ENCODE measurements at places on chromosomes 5 and 9.

GRCh38 chr5:116329503-116329902 is 244.7 kb downstream of the COMMD10 start:
- H3K4me3 ChIP-seq: no peak overlapping the region
- no peaks in the 10 kb centered on the region for H3K27me3 ChIP-seq
- H3K27ac ChIP-seq: no peak overlapping the region
- H3K36me3 ChIP-seq: peaks cover 18% of the 10 kb centered on the region
- DNase-seq: no peak

- no peak overlapping the region for H3K4me3 ChIP-seq
- peaks cover 40% of the 10 kb centered on the region for H3K36me3 ChIP-seq
- H3K4me1 ChIP-seq: peaks cover 16% of the 10 kb centered on the region
- no peak for DNase-seq
- no peaks in the 10 kb centered on the region for H3K27me3 ChIP-seq
- no peak overlapping the region for H3K27ac ChIP-seq
Measured at GRCh38 chr5:14699807-14700400, 35.4 kb downstream of the OTULIN start.

- peak; percentile 67 for DNase-seq
- no peaks in the 10 kb centered on the region for H3K27me3 ChIP-seq
- H3K4me1 ChIP-seq: peaks cover 6% of the 10 kb centered on the region
- peak overlapping the region; percentile 71 for H3K27ac ChIP-seq
Measured at GRCh38 chr9:99752417-99753109, 69.1 kb upstream of the NR4A3 start.

- H3K27ac ChIP-seq: no peak overlapping the region
- peaks cover 29% of the 10 kb centered on the region for H3K4me1 ChIP-seq
- H3K36me3 ChIP-seq: no peaks in the 10 kb centered on the region
- H3K4me3 ChIP-seq: no peak overlapping the region
- peak; percentile 83 for DNase-seq
Measured at GRCh38 chr5:158976035-158976434, 123.7 kb downstream of the EBF1 start.

DNA sequence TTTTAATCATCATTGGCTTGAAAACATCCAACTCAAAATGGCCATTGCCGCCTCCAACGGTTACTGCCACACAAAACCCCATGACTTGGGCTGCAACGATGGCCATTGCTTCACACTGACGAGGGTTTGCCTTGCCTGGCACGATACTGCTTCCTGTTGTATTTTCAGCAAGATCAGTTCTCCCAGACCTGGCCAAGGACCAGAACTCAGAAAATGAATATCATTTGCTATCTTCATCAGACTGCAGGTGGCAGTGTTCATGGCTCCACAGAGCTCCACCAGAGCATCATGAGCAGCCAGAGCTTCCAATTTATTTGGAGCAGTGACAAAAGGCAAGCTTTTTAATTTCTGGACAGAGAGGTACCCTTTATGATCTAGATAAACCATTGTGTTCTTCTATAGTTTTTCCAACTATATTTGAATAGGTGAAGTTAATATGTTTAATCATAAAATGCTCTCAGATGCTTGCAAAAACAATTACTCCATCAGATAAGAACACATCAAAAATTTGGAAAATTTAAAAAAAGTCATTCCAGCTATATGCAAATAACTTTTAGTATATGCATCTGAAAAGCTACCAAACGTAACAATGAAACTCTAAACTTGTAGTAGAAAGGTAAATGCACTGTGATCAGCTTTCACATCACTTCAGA is 10.4 kb downstream of the AMACR start:
- H3K36me3 ChIP-seq: peaks cover 31% of the 10 kb centered on the region
- H3K27ac ChIP-seq: peak overlapping the region; percentile 24
- no peak overlapping the region for H3K4me3 ChIP-seq

GRCh38 chr5:26681861-26682260 is 356.5 kb downstream of the CDH9 start:
- no peaks in the 10 kb centered on the region for H3K36me3 ChIP-seq
- no peak overlapping the region for H3K27ac ChIP-seq
- no peaks in the 10 kb centered on the region for H3K4me1 ChIP-seq
- H3K27me3 ChIP-seq: no peaks in the 10 kb centered on the region
- peak; percentile 43 for DNase-seq

DNA sequence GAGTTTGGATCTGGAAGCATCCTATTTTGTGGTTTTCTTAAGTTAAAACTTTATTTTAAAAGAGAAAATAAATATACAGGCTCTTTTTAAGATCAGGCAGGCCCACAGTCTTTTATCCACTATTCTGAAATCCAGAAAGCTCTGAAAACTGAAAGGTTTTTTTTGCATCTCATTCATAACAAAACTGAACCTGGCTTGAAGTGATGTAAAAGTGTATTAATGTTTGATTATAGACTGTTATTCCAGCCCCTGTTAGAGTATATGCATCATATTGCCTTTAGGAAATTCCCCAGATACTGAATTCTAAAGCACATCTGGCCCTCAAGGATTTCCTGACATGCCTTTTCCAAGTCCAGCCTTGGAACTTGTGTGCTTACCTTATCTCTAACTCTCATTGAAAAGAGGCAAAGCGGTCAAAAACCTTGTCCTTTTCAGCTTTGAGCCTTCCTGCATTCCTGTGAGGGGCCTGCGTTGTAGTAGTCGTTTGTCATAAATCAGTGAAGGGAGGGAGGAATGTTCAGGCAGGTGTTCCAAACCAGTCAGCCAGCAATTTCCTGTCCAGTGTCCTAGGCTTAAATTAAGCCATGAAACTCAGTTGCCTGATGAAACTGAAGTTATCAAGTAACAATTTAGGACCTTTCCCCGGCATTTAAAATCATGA is 110.4 kb downstream of the TLE4 start:
- DNase-seq: no peak
- no peaks in the 10 kb centered on the region for H3K36me3 ChIP-seq
- H3K27me3 ChIP-seq: no peaks in the 10 kb centered on the region
- no peak overlapping the region for H3K4me3 ChIP-seq

DNA sequence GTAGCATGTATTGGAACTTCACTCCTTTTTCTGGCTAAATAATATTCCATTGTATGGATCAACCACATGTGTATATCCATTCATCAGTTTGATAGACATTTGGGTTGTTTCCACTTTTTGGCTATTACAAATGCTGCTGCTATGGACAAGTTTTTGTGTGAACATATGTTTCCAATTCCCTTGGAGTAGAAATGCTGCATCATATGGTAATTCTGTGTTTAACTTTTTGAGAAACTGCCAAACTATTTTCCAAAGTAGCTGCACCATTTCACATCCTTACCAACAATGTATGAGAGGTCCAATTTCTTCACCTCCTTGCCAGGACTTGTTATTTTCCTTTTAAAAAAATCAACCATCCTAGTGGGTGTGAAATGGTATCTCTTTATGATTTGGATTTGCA is 8.4 kb downstream of the FRRS1L start:
- peaks cover 10% of the 10 kb centered on the region for H3K27me3 ChIP-seq
- H3K4me1 ChIP-seq: no peaks in the 10 kb centered on the region
- DNase-seq: no peak
- H3K27ac ChIP-seq: no peak overlapping the region
- no peak overlapping the region for H3K4me3 ChIP-seq

GRCh38 chr9:117411547-117411946 is 3.3 kb downstream of the ASTN2 start:
- H3K27me3 ChIP-seq: no peaks in the 10 kb centered on the region
- no peak overlapping the region for H3K4me3 ChIP-seq
- H3K36me3 ChIP-seq: no peaks in the 10 kb centered on the region
- no peaks in the 10 kb centered on the region for H3K4me1 ChIP-seq
- H3K27ac ChIP-seq: no peak overlapping the region
- DNase-seq: peak; percentile 44

- H3K4me3 ChIP-seq: no peak overlapping the region
- H3K36me3 ChIP-seq: no peaks in the 10 kb centered on the region
Measured at GRCh38 chr5:67437905-67438845, 241.6 kb upstream of the CD180 start.

DNA sequence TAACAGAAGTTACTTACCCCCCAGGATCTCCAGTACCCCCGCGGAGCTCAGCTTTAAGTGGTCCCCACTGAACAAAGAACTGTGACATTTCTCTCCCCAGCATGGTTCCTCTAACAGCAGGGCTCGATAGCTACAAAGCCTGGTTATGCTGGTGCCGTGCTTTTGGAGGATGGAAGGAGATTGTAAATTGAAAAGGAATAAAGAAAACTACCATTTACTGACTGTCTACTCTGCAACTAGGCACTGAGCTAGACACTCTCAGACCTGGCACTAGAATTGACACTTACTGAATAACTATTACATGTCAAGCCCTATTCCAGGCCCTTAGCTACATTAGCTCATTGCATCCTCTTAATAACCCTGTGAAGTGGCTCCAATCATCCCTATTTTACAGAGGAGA is 145.3 kb downstream of the TTLL11 start:
- no peak overlapping the region for H3K4me3 ChIP-seq
- no peaks in the 10 kb centered on the region for H3K27me3 ChIP-seq
- peaks cover 21% of the 10 kb centered on the region for H3K4me1 ChIP-seq
- H3K36me3 ChIP-seq: peaks cover 10% of the 10 kb centered on the region
- no peak overlapping the region for H3K27ac ChIP-seq
- DNase-seq: no peak

- no peak for DNase-seq
- no peaks in the 10 kb centered on the region for H3K27me3 ChIP-seq
- H3K36me3 ChIP-seq: no peaks in the 10 kb centered on the region
- H3K27ac ChIP-seq: no peak overlapping the region
- no peaks in the 10 kb centered on the region for H3K4me1 ChIP-seq
Measured at GRCh38 chr5:133322743-133323142, 270.9 kb downstream of the HSPA4 start.

- H3K4me3 ChIP-seq: no peak overlapping the region
- peaks cover 55% of the 10 kb centered on the region for H3K27me3 ChIP-seq
- H3K27ac ChIP-seq: no peak overlapping the region
- no peaks in the 10 kb centered on the region for H3K4me1 ChIP-seq
Measured at GRCh38 chr5:66573733-66574132, 22.5 kb upstream of the MAST4 start.

DNA sequence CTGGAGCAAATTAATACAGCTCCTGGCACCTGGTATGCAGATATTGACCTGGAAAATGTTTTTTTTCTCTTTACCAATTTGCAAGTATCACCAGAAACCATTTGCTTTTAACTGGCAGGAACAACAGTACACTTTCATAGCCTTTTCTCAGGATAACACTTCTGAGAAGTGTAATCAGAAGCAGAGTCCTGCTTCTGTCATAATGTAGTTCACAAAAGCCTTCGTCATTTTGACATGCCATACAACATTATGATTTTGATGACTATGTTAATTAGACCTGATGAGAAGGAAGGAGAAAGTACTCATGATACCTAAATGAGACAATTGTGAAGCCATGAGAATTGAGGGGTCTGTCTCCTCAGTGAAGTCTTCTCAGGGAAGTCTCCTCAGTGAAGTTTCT is 41.1 kb upstream of the CARTPT start:
- no peaks in the 10 kb centered on the region for H3K4me1 ChIP-seq
- no peak overlapping the region for H3K4me3 ChIP-seq
- no peaks in the 10 kb centered on the region for H3K36me3 ChIP-seq
- H3K27ac ChIP-seq: no peak overlapping the region
- peaks cover 88% of the 10 kb centered on the region for H3K27me3 ChIP-seq
- no peak for DNase-seq

Data from MCF 10A (cell line).